ENCODE measurements at places on chromosomes 5 and 9.

- DNase-seq = no peak
Measured at GRCh38 chr9:69600314-69601047, 71.7 kb downstream of the APBA1 start.

DNA sequence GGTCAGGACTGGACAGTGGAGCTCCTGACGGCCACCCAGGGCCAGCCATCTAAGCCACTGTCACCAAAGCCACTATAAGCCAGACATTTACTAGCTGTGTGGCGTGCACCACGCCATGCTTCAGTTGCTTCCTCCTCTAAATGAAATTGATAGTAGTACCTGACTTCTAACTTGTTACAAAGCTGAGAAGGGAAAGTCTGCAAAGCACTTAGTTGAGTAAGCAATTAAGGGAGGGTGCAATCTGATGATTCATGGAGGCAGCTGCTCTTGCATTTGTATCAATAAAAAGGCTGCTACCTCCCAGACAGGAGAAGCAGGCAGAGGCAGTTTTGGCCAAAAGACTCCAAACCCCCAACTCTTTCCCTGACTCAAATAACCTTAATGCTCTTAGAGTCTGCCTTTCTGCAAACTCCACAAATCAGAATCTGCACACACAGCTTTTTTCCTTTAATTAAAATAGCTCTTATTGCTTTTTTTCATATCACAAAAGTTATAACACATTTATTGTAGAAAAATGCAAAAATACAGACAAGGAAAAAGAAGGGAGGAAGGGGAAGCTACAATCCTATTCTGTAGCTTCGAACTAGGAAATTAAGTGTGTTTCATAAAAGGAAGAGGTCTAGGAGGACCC is 19.3 kb upstream of the RAPGEF1 start:
- DNase-seq = no peak

DNA sequence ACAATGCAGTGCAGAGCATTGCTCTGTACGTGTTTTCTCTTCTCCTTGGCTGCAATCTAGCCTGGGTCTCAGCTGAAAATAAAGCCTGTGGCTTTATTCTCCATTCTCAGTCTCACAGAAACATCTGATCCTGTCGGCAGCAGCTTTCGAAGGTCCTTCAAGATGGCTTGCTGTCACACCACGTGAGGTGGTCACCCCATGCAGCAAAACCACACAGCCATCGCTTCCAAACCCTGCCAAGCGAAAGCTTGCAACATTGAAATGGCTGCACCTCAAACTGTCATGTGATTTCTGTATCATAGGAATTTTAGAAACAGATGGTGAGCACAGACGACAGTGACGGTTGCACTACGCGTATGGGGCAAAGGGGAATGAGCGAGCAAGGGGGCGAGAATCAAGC is 98.5 kb upstream of the SMARCA2 start:
- DNase-seq = no peak

DNA sequence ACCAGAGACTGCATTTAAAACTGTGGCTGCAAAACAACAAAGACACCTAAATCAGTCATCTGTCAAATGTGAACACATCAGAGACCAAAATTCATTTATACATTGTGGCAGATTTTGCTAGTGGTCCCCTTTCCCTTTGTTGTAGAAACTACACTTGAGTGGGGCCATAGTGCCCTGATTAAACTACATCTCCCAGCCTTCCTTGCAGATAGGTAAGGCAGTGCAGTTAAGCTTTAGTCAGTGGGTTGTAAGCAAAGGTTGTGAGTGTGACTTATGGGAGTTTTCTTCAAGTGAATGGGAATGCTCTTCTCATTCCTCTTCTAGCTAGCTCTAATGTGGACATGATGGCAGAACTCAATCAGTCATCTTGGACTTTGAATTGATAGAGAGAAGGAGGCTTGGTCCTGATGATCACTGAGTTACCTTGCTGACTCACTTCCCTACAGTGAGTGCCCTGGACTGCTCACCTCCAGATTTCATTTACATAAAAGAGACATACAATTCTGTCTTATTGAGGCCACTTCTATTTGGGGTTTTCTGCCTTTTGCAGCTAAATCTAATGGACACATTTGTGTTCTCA is 35.2 kb upstream of the SPARC start:
- no peak for DNase-seq

GRCh38 chr5:107576155-107576554 is 94.6 kb downstream of the EFNA5 start:
- DNase-seq = no peak
